Tibial nerve (tissue), 4 donors: ENCODE measurements at places on chromosomes 7 and 10.

DNA sequence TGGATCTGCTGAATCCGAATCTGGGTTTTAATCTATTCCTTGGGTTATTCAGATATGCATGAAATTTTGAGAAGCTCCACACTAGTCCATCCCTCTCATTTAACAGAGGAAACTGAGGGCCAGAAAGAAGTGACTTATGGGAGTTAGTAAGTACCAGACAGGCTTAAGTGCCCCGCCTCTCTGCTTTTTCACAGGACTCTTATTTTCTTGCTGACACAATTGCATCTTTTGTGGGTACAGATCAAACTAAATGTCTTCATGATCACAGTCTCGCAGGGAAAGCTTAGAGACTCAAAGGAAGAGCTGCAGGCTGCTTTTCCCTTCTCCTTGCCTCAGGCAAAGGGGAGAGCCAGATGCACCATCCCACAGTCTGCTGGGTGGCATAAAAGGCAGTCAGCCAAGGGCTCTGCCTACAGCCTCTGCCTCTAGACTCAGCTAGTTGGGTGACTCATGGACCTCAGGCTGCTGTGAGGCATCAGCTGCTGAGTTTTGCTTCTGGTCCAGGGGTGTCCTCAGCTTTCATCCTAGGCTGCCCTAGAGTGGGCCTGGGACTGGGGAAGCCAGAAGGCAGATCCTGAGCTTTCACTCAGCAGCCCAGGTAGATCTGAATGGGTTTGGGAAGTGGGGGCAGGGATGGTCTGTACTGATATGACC, 11.6 kb downstream of the GOLGA7B start:
- no peak for DNase-seq

- no peak for DNase-seq
These were observed 78.7 kb downstream of the GATA3 start for GRCh38 chr10:8133146-8133545.

DNA sequence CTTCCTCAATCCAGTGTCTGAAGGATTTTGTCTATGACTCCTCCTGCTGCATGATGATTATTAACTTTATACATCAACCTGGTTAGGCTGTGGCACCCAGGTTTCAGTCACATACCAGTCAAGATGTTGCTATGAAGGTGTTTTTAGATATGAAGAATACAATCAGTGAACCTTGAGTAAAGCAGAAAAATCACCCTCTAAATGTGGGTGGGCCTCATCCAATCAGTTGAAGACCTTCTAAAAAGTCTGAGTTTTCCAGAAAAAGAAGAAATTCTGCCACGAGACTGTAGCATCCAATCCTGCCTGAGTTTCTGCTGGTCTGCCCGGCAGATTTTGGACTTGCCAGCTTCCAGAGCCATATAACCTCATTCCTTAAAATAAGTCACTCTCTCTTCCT, 126.1 kb upstream of the FRMD4A start:
- DNase-seq = no peak

DNA sequence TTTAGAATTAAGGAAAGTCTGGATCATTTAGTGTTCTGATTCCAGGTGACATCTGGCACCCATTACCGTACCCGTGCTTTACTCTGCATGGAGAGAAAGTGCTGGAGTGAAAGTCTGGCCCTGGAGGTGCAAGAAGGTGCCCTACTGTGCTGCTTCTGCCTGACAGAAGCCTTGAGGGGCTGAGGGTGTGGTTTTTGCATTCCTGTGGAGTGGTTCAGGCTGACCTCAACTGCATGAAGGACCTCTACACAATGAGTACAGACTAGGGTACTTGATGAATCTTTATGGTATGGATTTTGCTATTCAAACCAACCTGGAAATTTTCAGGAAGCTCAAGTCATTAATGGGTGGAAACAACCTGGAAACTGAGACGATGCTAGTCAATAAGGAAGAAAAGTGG, 45.1 kb upstream of the GSAP start:
- no peak for DNase-seq

DNA sequence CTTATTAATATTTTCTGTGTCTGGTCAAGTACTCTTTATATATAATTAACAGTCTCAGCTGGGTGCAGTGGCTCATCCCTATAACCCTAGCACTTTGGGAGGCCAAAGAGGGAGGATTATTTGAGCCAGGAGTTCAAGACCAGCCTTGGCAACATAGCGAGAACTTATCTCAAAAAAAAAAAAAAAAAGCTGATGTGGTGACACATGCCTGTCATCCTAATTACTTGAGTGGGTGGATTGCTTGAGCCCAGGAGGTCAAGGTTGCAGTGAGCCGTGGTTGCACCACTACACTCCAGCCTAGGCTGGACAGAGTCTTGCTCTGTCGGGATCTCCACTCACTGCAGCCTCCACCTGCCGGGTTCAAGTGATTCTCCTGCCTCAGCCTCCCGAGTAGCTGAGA, 6.7 kb upstream of the ELOVL3 start:
- DNase-seq = no peak

- DNase-seq = no peak
These were observed 27.8 kb upstream of the ELMO1 start for GRCh38 chr7:37476428-37476827.
